HFFc6 (cell line): ENCODE measurements at places on chromosomes 6 and 20. TPM values are rescaled to one million over a fixed set of nuclear protein-coding genes. Genes with fewer than 3 reads are reported as not detected.

- no peak overlapping the region for H3K4me3 ChIP-seq
- no peak overlapping the region; the same call in 1 of the 2 replicates for H3K27ac ChIP-seq
- DNase-seq = no peak
- no peaks in the 10 kb centered on the region for H3K27me3 ChIP-seq
- no peaks in the 10 kb centered on the region for H3K36me3 ChIP-seq
These were observed 564.3 kb upstream of the MARCKS start for GRCh38 chr6:113292646-113293422.

DNA sequence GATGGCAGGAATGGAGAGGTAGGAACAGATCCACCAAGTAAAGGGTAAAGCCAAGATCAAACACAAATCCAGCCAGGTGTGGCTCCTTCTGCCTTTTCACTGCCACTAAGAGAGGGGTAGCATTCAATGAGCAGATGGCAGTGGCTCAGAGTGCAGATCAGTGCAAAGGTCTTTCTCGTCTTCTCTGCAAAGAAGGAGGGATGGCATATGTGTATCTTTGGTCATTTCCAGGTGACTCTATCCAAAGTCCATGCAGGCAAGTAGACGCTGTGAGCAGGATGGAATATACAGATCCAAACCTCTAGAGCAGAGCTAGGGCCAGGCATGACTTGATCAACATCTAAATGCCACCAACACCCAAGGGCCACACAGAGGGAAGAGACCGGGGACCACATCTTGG, 6.9 kb downstream of the BANF2 start:
- no peak overlapping the region for H3K4me3 ChIP-seq
- DNase-seq = no peak
- no peak overlapping the region for H3K27ac ChIP-seq
- H3K36me3 ChIP-seq = no peaks in the 10 kb centered on the region
- H3K27me3 ChIP-seq = peaks cover 11% of the 10 kb centered on the region
- peaks cover 7% of the 10 kb centered on the region for H3K4me1 ChIP-seq

DNA sequence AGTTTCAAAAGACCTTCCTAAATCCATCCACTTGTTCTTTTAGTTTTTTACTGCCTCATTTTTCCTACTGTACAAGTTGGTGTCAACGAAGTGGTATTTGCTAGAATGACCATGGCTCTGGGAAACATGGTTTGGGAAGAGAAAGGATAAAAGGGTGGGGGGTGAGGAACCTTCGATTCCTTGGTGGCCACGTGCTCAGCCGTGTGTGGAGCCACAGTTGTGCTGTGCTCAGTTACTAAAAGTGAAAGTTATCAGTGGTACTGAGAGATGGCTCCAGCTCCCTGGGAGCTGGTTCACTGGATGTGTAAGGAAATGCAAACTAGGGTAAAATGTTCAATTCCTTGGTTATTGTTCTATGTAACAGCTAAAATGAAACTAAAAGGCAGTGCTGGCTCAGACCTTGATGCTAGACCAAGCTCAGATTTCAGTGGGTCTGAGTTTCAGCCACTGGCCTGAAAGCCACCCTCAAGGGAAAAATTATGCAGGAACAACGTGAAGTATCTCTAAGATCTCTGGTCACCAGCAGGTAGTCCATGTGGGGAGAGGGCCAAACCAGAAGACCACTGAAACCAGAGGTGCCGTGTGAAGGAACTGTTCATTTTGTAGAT, 7.4 kb upstream of the SLC22A2 start:
- no peaks in the 10 kb centered on the region; the same call in 1 of the 2 replicates for H3K36me3 ChIP-seq
- H3K27ac ChIP-seq = no peak overlapping the region
- DNase-seq = no peak

DNA sequence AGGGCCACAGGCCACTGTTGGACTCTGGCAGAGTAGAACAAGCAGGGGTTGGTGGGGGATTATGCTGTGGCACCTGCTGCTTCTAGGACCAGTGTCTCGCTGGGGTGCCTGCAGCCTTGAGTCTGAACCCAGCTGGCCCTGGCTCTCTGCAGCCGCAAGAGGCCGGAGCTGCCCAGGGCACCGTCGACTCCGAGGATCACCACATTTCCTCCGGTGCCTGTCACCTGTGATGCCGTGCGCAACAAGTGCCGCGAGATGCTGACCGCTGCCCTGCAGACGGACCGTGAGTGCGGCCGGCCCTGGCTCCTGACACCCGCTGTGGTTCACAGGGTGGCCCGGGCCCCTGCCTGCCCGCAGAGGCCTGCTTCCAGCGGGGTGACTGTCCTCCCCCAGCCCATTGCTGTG, 6.2 kb downstream of the TCEA2 start:
- H3K27ac ChIP-seq = no peak overlapping the region
- H3K27me3 ChIP-seq = peaks cover 1% of the 10 kb centered on the region
- H3K4me1 ChIP-seq = peaks cover 29% of the 10 kb centered on the region
- no peak for DNase-seq

- no peak overlapping the region for H3K4me3 ChIP-seq
- DNase-seq = peak; percentile 11
- H3K4me1 ChIP-seq = peaks cover 9% of the 10 kb centered on the region
- no peaks in the 10 kb centered on the region for H3K36me3 ChIP-seq
These were observed 4.6 kb downstream of the GPLD1 start for GRCh38 chr6:24484657-24485323.

DNA sequence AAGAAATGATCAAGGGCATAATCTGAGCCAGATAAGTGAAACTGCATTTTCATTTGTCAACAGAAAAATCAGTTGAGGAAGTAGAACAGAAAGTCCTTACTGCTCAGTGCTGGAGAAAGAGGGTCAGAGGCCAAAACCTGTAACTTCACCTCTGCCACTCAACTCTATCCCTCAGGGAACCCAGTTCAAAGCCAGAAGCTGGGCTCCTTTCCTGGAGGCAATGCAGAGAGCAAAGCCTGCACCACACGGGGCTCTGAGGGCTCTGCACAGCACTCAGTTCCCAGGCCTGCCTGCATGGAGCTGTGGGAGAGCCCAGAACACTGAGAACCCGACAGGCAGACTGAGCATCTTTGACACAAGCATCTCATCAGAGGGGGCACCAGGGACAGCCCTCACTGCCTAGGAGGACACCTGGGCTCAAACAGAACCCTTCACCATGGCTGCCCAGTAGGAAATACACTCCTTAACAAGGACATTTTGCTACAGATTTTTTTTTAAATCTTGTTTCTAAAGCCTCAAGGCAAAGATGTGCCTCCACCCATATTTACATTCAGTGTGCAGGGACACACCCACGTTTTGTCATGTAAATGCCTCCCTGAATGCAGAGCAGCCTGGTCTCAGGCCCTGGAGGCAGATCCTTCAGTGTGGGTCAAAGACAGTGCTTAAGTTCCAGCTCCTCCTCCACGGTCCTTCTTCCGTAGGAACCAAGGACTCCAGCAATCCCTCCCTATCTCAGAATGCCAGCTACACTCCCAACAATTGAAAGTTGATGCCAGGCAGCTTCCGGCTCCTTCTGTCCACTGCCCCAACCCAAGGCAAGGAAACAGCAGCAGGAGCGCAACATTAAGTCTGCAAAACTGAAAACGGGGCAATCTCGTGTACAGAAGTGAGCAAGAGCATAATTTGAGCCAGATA, 6.6 kb downstream of the RNASET2 start:
- no peak for DNase-seq
- peak overlapping the region; percentile 51; the same call in 1 of the 2 replicates for H3K4me3 ChIP-seq
- peaks cover 16% of the 10 kb centered on the region for H3K4me1 ChIP-seq

Gene DNAH8
- total RNA-seq = not detected in 3 replicates

DNA sequence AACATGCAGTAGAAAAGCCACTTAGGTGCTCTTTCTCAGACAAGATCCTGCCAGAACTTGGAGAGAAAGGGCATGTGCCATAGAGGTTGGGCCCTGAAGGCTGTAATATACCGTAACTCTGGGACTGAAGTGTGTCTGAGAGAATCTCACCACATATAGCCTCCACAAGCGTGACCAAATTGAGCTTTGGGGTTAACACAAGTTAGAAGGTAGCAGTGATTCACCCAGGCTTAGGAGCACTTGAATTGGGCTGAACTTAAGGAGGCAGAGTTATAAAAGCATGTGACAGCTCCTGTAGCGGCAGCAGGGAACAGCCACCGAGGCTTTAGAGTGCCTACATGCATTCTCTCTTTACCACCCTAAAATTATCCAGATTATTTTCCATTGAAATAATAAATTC, 361.6 kb downstream of the PHF3 start:
- H3K4me3 ChIP-seq = no peak overlapping the region
- H3K36me3 ChIP-seq = no peaks in the 10 kb centered on the region
- no peak overlapping the region for H3K27ac ChIP-seq
- H3K27me3 ChIP-seq = no peaks in the 10 kb centered on the region
- DNase-seq = no peak

DNA sequence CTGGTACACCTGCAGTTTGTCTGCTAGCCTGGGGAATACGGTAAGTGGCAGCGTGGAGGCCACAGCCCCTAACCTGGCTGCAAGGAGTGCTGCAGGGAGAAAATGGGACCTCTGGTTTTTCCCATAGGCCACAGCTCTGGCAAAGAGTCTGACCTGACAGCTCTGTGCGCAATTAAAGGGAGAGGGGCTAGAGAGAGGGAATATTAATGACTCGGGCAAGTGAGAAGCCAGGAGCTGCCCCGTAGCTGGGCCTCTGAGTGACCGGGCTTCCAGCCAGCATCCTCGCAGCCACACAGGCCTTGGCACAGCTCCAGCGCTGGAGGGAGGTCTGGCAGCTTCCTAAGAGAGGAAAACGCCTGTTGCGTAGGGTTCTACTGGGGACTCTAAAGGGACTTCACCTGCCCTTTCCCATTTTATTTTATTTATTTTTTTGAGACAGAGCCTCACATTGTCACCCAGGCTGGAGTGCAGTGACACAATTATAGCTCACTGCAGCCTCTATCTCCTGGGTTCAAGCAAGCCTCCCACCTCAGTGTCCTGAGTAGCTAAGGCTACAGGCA, 18.2 kb upstream of the OCSTAMP start:
- no peaks in the 10 kb centered on the region for H3K36me3 ChIP-seq
- H3K27ac ChIP-seq = no peak overlapping the region
- no peak overlapping the region for H3K4me3 ChIP-seq
- peaks cover 4% of the 10 kb centered on the region; the same call in 1 of the 2 replicates for H3K27me3 ChIP-seq
- H3K4me1 ChIP-seq = peaks cover 5% of the 10 kb centered on the region

Gene TINAG
- not detected in 3 replicates for total RNA-seq

- H3K27me3 ChIP-seq = peaks cover 2% of the 10 kb centered on the region; the same call in 1 of the 2 replicates
- H3K27ac ChIP-seq = peak overlapping the region; percentile 77
- peaks cover 64% of the 10 kb centered on the region for H3K4me1 ChIP-seq
These were observed 1.8 kb upstream of the PRDM1 start for GRCh38 chr6:106084106-106084988.

DNA sequence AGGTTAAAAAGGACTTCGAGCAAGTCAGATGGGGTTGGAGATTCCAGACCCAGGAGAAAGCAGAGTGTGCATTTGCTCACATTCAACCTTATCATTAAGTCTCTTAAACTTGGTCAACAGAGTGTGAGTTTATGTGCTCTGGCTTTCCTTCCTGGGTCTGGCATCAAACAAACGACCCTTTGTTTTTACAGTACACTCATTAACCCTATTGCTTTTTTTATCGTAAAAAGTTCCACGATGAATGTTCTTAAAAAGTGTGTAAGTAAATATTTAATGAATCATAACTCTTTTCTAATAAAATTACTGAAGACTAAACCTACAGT, 2.5 kb downstream of the FYN start:
- no peak overlapping the region for H3K27ac ChIP-seq
- no peaks in the 10 kb centered on the region; the same call in 1 of the 2 replicates for H3K27me3 ChIP-seq
- peak overlapping the region; percentile 92; the same call in 1 of the 2 replicates for H3K4me3 ChIP-seq
- DNase-seq = no peak
- H3K36me3 ChIP-seq = no peaks in the 10 kb centered on the region

GRCh38 chr6:170438861-170439260, 114.2 kb downstream of the PSMB1 start:
- DNase-seq = no peak
- H3K27me3 ChIP-seq = peaks cover 5% of the 10 kb centered on the region; the same call in 1 of the 2 replicates
- no peaks in the 10 kb centered on the region; the same call in 1 of the 2 replicates for H3K36me3 ChIP-seq
- H3K27ac ChIP-seq = peak overlapping the region; percentile 84
- peaks cover 44% of the 10 kb centered on the region for H3K4me1 ChIP-seq
- peak overlapping the region; percentile 47 for H3K4me3 ChIP-seq

GRCh38 chr6:36455486-36456027, 12.8 kb downstream of the KCTD20 start:
- H3K4me1 ChIP-seq = peaks cover 8% of the 10 kb centered on the region; the same call in 1 of the 2 replicates
- no peak for DNase-seq
- H3K27ac ChIP-seq = no peak overlapping the region
- no peaks in the 10 kb centered on the region for H3K27me3 ChIP-seq

DNA sequence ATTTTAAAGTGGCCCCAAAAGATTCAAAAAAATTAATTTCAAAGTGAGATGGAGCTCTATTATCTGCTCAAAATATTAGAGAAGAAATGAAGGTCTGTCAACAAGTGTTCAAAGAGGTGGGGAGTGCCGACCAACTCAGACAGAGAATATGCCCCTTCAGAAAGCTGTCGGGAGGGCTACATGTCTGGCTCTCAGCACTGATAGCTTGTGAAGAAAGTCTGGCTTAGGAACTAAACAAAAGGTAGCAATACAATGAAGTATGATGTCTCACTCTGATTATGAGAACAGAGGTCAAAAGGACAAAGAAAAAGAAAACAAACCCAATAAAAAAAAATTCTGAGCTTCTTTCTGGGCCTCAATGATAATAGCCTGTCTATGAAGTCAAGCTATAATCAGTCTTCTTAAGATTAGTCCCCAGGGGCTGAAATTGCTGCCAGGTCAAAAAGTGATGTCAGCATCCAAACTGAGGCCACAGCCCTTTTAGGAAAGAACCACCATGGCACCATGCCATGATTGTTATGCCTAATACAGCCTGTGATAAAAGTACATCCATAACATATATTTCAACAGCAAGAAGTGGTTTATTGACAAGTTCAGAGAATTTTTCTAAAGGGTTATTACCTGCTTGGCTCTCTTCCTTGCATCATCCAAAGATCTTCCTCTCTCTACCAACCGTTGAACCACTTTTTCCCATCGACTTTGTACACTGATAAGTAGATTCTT, 150.9 kb downstream of the DST start:
- H3K36me3 ChIP-seq = peaks cover 70% of the 10 kb centered on the region
- H3K27me3 ChIP-seq = peaks cover 5% of the 10 kb centered on the region; the same call in 1 of the 2 replicates
- H3K4me1 ChIP-seq = peaks cover 38% of the 10 kb centered on the region
- H3K4me3 ChIP-seq = peak overlapping the region; percentile 49
- no peak for DNase-seq
- peak overlapping the region; percentile 71 for H3K27ac ChIP-seq

Gene C6orf47
- total RNA-seq = 14.7 to 15.2 TPM (median 15.0 TPM) in 3 replicates

DNA sequence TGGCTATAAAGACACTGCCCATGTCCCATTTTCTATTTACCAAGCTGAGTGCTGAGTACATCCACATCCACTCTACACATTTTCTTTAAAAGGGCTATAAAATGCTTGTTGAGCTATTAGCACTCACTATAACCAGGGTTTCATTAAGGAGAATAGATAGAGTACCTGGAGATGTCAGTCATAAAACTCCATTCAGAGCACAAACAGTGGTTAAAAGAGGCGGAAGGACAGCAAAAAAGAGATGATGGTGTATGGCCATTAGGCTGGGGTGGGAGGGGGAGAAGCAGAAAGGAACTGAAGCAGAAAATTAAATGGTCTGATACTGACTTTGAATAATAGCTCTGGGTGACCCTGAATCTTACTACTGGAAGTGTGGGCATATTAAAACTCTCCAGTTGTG, 609.9 kb upstream of the MAP3K7 start:
- no peaks in the 10 kb centered on the region; the same call in 1 of the 2 replicates for H3K27me3 ChIP-seq
- H3K4me1 ChIP-seq = no peaks in the 10 kb centered on the region
- H3K4me3 ChIP-seq = no peak overlapping the region
- no peak overlapping the region for H3K27ac ChIP-seq
- H3K36me3 ChIP-seq = no peaks in the 10 kb centered on the region

- peaks cover 27% of the 10 kb centered on the region for H3K36me3 ChIP-seq
- DNase-seq = no peak
- no peak overlapping the region for H3K27ac ChIP-seq
- peaks cover 2% of the 10 kb centered on the region; the same call in 1 of the 2 replicates for H3K27me3 ChIP-seq
- H3K4me1 ChIP-seq = no peaks in the 10 kb centered on the region
These were observed 40.5 kb downstream of the RBL1 start for GRCh38 chr20:37055276-37055675.

- H3K36me3 ChIP-seq = no peaks in the 10 kb centered on the region
- H3K27ac ChIP-seq = no peak overlapping the region
- no peaks in the 10 kb centered on the region for H3K27me3 ChIP-seq
- peaks cover 32% of the 10 kb centered on the region for H3K4me1 ChIP-seq
These were observed 30.9 kb downstream of the FYN start for GRCh38 chr6:111842271-111842822.

Gene CALHM4
- not detected in 2 replicates for total RNA-seq
